EH (cell line): ENCODE measurements at places on chromosomes 13 and 19.

DNA sequence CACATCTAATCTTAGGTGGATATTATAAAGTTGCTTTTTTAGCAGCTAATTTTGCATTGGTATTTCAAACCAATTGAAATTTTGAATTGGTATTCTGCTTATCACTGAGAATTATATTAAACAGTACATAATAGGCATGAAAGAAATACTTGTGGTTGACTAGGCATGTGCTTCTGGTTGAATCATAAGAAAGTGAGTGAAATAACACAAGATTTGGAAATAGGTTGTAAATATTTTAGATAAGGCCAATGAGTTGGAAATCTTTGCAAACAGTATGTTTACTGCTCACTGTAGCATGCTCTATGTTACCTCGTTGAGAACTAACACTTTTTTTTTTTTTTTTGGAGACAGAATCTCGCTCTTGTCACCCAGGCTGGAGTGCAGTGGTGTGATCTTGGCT is 66.8 kb upstream of the RFC3 start:
- DNase-seq: peak; percentile 53

- DNase-seq: no peak
Observed at GRCh38 chr13:104769545-104769944, 1703.3 kb upstream of the SLC10A2 start.

DNA sequence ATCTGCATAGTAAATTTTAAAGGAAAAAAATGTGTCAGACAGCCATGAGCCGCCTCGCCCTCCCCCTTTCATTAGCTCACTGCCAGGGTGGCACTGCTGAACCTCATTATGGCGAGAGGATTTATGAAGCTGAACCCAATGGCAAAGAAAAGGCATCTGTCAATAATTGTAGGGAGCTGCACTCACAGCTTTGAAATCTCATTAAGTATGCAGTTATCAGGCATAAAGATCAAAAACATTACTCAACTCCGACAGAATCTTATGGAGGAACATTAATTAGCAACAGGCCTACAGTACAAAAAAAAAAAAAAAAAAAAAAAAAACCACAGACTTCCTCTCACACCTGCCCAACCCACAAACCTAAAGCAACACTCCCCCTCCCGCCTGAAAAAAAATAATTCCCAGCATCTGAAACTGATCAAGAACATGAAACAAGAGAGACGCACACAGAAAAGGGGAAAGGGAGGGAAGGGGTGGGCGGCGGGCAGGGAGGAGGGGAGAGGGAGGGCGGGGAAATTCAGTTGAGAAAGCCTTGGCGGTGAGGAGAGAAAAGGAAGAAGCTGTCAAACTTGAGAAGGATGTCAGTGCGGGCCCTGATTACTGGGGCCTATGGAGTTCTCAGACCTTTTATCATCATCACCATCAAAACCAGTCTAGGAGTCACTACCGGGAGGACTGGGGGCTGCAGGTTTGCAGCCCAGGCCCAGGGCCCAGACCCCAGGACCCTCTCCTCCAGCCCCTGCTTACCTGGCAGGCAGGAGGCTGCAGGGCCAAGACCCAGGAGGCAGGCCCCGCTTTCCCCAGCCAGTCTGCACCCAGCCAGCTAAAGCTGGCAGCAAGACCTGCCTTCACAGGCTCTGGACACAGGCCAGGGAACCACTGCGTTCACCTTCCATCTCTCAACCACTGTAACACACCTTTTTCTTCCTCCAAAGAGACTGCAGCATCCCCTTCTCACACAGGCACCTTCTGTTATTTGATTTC is 8.9 kb downstream of the TSHZ3 start:
- DNase-seq: peak; percentile 75

GRCh38 chr13:106882246-106882645 is 314.3 kb upstream of the ARGLU1 start:
- no peak for DNase-seq

DNA sequence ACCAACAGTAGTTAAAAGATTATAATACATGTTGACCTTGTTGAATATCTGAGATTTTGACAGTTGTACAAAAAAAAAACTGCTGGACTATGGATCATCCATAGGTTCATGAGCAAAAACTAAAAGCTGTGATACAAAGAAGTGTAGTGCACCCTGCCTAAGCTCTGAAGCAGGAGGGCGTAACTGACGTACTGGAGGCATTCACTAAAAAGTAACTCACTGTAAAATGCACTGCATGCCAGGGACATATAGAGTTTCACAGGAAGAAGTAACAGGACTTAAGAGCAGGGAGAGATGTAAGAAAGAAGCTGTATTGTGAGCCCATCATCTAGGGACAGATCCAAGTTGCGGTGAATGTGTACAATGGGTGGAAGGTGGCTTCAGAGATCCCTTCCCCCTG is 177.9 kb downstream of the IRS2 start:
- no peak for DNase-seq

DNA sequence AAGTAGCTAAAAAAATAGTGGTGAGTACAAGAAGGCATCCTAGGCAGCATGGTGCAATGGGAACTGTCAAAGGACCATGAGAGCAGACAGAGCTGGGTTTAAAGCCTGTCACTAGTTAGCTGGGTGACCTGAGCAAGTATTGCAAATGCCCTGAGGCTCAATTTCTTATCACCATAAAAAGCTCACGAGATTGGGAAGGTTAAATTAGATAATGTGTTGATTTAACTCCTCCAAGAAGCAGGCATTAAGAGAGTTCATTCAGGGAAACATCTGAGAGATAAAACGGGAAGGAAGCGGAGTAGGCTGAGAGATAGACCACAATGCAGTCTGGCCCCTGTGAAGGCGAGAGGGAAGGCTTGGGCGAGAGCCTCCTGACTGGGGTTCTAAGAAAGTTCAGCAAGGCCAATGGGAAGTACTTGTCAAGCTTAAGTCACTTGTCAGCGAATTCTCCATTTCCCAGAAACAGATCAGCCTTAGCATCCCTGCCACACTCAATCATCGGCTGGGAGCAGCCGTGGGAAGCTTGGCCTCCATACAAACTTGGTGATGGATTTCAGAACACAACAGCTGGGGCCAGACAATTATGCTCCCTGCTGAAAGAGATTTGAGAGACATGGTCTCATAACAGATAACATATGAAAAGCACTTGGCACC is 105.5 kb downstream of the POU4F1 start:
- DNase-seq: no peak

DNA sequence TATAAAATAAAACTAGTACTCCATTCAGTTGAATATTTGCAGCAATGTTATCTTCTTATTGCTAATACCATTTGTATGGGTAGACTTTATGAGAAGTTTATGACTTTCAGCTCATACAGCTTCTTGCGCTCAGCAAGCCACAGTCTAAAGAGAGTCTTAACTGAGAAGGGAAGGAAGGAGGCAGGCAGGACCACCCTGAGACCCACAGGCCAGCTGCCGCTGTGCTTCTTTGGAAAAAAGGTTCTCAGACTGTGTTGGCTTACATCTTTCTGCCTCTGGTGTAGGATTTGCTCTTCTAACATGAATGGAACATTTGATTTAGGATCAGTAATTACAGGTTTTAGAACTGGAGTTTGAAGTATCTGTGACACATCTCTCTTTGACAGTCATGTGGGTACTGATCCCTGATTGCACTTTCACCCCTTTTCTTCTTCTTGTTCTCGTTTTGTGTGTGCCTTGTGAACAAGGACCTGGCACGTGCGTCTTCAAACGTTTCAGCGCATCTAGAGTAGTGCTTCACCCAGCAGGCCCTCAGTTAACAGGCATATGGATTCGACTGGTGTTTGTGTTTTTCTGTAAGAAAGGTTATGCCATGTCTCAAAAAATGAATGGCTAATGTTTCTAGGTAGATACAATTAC is 7.1 kb upstream of the GPR18 start:
- no peak for DNase-seq

DNA sequence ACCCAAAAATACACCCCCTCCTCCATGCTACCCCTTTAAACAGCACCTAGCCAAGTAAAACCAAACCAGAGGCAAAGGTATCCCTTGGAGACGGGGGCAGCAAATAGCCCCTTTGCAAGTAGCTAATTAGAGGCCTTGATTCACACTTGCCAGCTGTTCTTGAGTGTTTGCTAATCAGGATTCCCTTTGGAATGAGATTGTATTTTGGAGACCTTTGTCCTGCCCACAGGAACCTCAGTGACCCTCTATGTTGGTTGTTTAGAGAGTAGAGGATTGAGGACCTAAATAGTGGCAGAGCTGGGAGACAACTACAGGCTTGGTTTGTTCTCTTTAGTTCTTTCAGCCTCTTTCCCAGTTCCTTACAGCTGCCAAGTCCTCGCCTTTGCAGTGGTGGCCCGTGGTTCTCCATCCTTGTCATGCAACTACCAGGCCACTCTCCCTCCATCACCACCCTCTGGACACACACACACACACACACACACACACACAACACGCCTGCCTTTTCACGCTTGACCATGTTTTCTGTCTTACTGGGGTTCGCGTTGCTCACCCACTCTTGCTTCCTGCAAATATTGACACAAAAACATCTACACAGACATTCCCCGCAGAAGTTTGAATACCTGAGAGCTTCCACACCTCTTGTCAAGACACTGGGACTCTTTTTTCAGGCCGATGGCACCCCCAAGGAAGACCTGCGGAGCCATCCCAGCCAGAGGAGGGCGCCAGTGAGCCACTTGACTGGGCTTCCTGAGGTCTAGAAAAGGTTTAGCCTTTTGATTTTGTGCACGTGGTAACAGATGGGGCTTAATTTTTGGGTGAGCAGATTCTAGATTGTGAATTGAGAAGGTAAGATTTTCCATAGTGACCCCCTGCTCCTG is 80.0 kb upstream of the GPR183 start:
- peak; percentile 18 for DNase-seq

DNA sequence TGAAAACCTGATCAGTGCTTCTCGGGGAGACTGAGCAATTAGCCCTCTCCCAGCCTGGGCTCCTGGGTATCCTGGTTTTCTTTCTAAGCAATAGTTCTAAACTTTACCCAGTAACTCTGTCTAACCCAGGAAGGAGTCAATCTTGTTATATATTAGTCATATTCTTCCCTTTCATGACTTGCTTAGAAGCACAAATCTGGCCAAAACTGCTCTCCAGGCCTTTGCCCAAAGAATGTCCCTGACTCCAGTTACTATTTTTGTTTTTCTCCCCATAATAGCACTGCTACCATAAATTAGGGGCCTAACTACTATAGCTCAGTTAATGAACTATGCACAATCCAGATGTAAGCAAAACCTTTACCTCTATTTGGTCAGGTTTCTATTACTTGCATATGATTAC is 355.8 kb upstream of the HTR2A start:
- peak; percentile 35 for DNase-seq

- DNase-seq: peak; percentile 29
Observed at GRCh38 chr19:48560095-48560530, 8.1 kb downstream of the SULT2B1 start.

DNA sequence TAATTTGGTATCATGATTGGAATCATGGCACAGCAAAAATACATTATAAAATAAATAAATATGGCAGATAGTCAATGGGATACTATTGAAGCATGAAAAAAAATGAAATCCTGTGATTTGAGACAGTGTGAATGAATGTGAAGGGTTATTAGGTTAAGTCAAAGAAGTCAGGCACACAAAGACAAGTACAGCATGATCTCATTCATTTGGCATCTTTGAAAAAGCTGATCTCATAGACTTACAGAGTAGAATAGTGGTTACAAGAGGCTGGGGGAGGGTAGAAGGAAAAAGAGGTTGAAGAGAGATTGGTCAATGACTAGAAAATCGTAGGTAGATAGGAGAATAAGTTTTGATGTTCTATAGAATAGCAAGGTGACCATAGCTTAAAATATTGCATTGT is 295.1 kb upstream of the SLITRK5 start:
- no peak for DNase-seq

GRCh38 chr19:31963746-31964145 is 381.7 kb upstream of the ZNF507 start:
- DNase-seq: no peak
